ENCODE measurements at places on chromosomes 13 and 19.

GRCh38 chr13:88031980-88032559 lies 360.9 kb downstream of the SLITRK5 start:
- DNase-seq = no peak

- peak; percentile 65 for DNase-seq
Observed at GRCh38 chr19:17488593-17489391, 18.5 kb downstream of the SLC27A1 start.

- no peak for DNase-seq
Observed at GRCh38 chr19:46042252-46042883, 1.6 kb upstream of the IGFL4 start.

DNA sequence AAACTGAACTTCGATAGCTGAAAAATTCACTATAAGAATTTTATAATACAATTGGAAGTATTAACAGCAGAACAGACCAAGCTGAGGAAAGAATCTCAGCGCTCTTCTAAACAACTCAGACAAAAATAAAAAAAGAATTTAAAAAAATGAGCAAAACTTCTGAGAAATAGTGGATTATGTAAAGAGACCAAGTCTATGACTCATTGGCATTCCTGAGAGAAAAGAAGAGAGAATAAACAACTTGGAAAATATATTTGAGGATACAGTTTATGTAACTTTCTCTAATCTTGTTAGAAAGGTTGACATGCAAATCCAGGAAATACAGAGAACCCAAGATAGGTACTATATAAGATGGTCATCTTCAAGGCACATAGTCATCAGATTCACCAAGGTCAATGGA lies 25.4 kb downstream of the SLC25A15 start:
- no peak for DNase-seq
